ENCODE measurements at places on chromosomes 2 and 18.

DNA sequence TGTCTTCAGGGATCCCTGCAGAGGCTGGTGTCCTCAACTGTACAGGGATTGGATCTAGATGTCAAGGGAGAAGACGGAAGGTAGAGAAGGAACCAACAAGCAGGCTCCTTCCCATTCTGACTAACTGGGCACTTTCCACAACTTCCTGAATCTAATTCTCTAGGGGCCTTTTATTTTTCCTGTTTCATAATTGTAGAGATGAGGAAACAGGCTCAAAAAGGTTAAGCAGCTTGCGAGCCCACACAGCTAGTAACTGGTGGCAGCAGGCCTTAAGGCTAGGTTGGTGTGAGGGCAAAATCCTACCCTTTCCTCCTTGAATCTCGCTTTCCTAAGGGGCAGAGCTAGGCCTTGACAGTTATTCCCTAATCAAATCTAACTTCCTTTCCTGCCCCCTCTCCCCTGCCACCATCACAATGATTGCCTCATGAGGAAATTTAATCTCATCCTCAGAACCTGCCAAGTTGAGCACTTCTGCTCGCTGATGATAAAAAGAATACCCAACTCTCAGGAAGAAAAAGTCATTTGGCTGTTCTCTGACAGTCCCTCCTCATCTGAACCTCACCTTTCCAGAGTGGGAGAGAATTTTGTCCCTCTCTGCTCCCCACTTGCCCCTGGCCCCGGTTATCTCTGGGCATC, 35.7 kb upstream of the POLE4 start:
- no peak for DNase-seq

GRCh38 chr2:74778381-74779264, 55.3 kb upstream of the HK2 start:
- DNase-seq: no peak

- DNase-seq: no peak
Observed at GRCh38 chr2:7508296-7508943, 591.2 kb downstream of the RNF144A start.

DNA sequence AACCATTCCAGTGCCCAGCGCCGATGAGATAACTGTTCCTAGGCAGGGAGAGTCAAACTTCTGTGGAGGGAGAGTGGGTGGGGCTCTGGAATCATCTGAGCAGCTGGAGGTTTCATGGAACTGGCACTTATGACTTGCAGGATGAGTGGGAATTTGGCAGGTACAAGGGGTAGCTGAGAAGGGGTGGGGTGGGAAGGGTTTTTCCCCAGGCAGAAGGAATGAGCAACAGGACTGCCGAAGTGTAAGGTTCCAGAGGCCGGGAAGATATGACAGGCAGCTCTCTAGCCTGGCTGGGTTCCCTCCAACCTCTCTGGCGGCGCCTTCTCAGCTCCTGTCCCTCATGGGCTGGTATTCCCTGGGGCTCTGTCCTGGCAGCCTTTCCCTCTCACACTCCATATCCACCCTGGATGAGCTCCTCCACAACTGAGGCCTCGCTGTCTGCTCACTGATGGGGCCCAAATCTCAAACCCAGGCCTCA, 2.5 kb upstream of the TET3 start:
- no peak for DNase-seq

- no peak for DNase-seq
Observed at GRCh38 chr2:180261976-180262375, 254.9 kb upstream of the CWC22 start.

DNA sequence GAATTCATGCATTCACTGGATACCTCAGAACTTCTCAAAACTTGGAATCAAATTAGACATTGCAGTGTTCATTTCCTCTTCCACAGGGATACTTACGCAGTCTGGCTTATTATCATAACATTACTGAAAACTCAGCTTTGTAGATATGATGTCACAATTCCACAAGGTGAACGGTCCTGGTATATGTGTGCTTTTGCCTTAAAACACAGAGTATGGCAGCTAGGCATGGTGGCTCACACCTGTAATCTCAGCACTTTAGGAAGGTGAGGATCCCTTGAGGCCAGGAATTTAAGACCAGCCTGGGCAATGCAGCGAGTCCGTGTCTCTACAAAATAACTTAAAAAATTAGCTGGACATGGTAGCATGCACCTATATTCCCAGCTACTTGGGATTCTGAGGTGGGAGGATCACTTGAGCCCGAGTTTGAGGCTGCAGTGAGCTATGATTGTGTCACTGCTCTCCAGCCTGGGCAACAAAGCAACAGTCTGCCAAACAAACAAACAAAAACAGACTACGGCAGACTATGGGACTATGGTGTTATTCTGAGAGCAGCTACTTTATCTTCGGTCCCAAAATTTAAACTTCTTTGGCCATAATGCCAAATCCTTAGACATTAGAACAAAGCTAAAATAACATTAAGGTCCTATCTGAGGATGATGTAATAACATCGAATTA, 1191.9 kb upstream of the SLC39A10 start:
- DNase-seq: no peak

- no peak for DNase-seq
Observed at GRCh38 chr2:97654309-97654708, 8.4 kb downstream of the COX5B start.

DNA sequence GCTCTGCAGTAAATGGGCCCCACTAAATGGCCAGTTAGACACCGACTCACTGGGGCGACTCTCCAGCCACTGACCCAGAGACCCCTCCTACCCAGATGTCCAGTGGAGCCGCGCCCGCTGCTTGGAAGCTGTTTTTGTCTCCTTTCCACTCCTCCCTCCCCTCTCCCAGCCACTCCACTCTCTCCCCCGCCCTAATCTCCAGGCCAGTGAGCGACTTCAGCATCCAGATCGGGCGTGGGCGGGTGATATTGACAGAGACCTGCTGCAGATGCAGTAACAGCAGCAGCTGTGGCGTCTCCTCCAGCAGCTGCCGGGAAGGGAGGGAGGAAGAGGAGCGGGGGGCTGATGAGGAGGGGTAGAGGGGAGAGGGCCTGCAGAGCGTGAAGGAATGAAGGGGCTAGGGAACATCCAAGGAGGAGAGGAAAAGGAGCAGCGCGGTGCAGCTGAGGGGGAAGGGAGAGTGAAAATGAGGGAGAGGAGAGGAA, at the start of gene SCN7A:
Gene SCN7A (minus strand): TSS at position 110 of the 485 bp plus-strand sequence. CDS start 16,553 bp downstream, outside the sequence.
- DNase-seq: no peak

DNA sequence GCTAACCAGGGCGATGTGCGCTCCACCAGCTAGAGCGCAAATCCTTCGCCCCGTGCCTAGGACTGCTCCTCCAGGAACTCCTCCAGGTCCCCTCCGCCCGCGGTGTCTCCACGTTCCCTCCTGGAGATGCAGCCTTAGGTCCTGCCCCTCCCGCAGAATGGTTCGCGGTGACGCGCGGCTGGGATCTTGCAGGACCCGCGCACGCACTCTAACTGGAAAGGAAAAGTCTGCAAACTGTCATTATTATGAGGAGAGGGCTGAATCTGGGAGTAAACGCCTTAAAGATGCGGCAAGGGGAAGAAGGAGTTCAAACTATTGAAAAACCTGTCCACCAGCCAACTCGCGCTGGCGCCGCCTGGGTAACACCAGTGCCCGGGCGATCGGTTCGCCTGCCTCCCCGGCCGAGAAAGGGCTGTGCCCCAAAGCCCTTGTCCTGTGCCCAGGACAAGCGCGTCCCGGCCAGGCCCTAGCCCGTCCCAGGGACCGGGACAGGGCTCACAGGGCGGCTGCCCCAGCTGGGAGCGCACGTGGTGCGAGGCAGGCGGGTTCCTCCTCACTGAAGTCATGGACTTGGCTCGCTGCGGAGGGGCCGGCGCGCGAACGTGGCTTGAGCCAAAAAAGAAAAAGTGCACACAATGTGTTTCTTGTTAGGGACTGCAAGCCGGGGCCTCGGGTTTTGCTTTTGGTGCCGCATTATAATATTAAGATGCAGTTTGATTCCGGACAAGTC, 5.5 kb upstream of the ID2 start:
- DNase-seq: no peak

DNA sequence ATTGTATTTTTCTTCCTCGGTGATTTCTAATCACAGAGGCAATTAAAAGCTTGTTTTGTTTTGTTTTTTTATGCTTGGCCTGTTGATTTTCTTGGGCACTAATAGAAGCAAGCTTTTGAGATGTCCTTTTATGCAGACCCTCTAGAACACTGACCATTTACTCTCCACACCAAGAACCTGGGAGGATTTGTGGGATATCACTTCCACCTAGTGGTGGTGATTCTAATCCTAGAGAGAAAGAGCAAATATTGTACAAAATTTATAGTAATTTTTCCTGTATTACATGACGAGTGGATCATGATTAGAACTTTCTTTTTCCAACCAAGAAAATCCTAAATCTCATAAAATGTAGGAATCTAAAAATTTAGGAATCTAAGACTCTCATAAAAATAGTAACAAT, 23.4 kb downstream of the NEMP2 start:
- DNase-seq: no peak
